KBM-7 (cell line): ENCODE measurements at places on chromosomes 3 and 15.

- DNase-seq = no peak
Measured at GRCh38 chr15:85353516-85353915, 26.9 kb upstream of the AKAP13 start.

- peak; percentile 19 for DNase-seq
Measured at GRCh38 chr15:87604857-87605446, 651.6 kb downstream of the NTRK3 start.

- DNase-seq = no peak
Measured at GRCh38 chr3:57952208-57952631, 56.0 kb upstream of the FLNB start.

- DNase-seq = no peak
Measured at GRCh38 chr3:32303977-32304881, 65.7 kb downstream of the CMTM8 start.

DNA sequence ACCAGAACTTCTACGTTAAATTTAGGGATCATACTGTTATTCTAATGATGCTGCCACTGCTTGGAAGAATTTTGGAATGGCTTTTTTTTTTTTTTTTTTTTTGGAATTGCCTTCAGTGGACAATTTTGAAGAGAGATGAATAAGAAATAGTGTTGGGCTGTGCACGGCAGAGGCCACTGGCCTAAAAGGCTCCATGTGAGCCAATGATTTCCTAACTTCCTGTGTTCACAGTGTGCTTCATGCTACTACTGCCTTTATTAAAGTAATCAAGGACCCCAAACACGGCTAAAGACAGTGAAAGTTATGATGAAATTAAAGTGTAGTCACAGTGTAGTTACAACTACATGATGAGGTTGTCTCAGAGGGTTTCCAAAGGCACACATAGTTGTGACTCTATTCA lies 100.8 kb upstream of the TNFAIP8L3 start:
- DNase-seq = no peak

DNA sequence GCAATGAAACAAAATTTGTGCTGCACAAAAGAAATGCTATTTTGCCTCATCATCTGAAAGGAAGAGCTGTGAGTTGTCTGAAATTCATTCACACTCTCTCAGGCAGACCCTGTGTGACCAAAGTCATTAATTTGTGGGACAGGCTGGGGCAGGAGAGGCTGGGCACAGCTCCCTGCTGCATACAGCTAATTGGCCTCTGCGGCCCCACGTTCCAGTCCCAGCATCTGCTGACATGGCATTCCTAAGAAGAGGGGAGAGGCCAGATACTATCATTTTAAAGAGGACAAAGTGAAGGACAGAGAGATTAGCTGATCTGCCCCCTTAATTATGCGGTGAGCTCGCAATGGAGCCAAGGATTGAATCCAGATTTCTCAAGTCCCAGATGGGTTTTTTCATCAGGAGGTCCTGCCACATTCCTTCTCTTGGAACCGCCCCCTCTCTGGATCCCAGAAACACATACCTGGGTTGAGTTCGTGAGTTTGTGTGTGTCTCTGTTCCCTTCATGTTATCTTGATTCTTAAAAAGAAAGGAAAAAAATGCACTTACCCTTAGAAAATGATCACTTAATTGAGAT lies 25.1 kb downstream of the POLR2M start:
- DNase-seq = no peak

- no peak for DNase-seq
Measured at GRCh38 chr3:57952651-57953050, 55.6 kb upstream of the FLNB start.

GRCh38 chr3:129950318-129951046 lies 24.0 kb upstream of the TRH start:
- peak; percentile 88 for DNase-seq

GRCh38 chr3:30747771-30748281 lies 141.4 kb downstream of the TGFBR2 start:
- peak; percentile 33 for DNase-seq

DNA sequence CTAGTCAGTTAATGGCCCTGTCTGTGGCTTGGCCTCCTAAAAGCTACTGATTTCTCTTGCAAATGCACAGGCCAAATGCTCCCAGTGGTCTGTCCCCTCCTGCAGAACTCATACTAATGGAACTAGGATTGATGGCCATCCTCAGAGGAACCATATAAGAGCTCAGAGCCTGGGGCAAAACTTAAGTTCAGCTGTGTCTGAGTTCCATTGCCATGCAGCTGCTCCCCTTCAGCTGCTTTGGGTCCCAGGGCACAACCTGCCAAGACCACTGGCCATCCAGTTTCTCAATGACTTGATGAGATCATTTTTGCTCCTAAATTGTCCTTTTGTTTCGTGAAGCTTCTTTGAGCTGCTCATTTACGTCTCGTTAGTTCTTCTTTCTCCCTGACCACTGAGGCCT lies 529.5 kb upstream of the TBL1XR1 start:
- DNase-seq = no peak

GRCh38 chr15:65595960-65596359 lies 15.0 kb downstream of the INTS14 start:
- peak; percentile 45 for DNase-seq

- DNase-seq = no peak
Measured at GRCh38 chr15:59039225-59039624, 51.8 kb downstream of the RNF111 start.
